ENCODE measurements at places on chromosomes 16 and 17.

DNA sequence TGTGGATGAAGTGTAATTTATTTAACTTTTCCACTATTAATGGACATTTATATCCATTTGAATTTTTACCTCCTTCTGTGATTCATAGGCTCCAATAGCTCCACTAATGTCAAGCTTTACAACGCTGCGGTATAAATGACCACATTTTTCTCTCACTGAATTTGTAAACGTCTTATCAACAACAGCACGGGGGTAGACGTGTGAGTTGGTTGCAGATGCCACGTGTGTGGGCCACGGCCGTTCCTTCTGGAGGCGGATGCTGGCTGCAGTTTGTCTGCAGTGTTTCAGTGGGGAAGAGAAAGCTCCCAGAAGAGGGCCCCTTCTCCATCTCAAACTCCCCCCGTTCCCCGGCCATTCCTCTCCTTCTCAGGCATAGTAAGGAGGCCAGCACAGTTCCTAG, 68.2 kb upstream of the XYLT1 start:
- peak; percentile 21 for DNase-seq

DNA sequence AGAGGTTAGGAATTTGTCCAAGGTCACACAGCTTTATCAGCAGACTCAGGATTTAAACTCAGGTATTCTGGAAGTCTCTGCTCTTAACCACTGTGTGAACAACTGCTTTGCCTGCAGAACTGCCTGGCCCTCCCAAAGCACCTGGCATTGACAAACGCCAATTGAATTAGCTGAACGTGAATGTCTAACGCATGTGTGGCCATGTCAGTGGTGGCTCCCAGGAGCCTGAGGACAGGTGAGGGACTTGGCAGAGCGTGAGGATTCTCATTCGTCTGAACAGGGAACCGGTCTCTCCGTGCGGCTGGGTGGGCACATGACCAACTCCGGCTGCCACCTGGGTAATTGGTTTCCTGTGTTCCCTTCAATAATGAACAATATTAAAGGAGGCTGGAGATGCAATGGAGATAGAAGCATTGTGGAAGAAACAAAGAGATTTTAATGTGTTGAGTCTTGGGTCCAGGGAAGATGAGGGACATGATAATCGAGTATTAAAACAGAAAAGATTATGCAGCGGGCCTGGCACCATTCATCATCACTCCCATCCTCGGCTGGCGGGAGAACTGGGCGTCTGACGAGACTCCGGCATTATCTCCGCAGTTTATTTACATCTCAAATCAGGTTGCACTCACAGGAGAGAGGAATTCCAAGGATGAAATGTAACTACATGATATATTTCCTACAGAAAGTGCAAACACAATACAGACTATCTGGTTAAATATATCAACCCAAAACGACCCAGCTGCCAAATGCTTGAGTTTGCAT, 113.5 kb downstream of the NPIPB5 start:
- no peak for DNase-seq

GRCh38 chr16:82761236-82761635, 134.5 kb downstream of the CDH13 start:
- peak; percentile 16 for DNase-seq

DNA sequence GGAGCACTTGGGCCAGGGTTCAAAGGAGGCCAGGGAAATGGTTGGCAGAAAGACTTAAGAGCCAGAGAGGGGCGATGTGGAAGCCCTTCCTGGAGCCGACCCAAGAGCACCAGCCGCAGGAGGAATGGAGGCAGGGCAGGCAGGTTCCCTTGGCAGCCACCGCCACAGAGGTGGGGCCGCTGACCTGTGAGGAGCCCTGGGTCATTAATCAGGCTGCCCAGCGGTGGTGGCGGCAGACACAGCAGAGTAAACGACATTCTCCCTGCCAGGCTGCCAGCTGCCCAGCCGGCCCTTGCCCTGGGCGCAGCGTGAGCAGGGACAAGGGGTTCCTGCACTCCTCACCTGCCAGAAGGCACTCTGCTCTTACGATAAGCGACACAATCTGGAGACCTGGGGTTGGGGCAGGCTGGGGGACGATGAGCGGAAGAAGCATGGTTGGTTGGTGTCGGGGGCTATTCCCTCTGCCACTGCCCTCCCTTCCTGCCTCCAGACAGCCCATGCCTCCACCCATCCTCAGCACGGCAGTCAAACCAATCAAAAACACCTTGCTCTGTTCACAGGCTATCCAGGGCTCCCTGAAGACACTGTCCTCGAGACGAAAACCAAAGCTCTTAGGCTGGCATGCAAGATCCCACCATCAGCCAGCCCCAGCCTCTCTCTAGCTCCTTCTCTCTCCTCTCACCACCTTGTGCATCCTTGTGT, 40.9 kb downstream of the PLXDC1 start:
- no peak for DNase-seq

- no peak for DNase-seq
Measured at GRCh38 chr16:24499193-24499814, 40.1 kb upstream of the RBBP6 start.

- no peak for DNase-seq
Measured at GRCh38 chr17:44642834-44643233, 13.4 kb upstream of the MEIOC start.

DNA sequence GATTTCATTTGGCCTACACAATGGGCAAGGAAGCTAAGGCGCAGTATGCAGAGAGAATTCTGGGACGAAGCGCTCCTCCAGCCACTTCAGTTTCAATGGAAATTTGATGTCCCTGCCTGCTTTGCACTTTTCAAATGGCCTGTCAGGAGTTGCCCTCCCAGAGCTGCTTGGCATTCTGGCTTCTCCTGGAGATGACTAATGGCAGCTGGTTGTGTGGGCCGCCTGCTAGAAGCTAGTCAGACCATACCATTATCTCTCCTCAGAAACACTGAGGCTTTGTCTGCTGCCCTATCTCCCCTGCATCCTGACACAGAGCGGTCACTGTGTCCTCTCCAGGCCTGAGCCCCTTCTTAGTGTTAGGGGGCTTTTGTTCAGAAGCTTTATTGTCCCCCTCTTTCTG, 180.1 kb downstream of the SPECC1 start:
- DNase-seq = no peak

- no peak for DNase-seq
Measured at GRCh38 chr16:66342294-66342900, 24.1 kb upstream of the CDH5 start.

DNA sequence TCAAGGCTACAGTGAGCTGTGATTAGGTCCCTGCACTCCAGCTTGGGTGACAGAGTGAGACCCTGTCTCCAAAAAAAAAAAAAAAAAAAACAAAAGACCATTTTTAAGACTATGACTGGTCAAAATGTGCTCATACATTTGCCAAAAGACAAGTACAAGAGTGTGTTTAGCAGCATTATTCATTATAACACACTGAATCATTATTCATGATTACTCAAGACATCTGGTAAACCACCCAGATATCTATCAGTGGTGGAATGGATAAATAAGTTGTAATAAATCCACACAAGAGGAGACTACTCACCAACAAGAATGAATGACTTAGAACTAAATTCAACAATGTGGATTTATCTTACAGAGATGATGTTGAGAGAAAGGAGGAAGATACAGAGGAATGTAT, 716.3 kb downstream of the MAF start:
- no peak for DNase-seq

GRCh38 chr16:27985981-27986380, 77.5 kb downstream of the GSG1L start:
- no peak for DNase-seq

- no peak for DNase-seq
Measured at GRCh38 chr16:89525146-89525913, 17.1 kb downstream of the SPG7 start.

DNA sequence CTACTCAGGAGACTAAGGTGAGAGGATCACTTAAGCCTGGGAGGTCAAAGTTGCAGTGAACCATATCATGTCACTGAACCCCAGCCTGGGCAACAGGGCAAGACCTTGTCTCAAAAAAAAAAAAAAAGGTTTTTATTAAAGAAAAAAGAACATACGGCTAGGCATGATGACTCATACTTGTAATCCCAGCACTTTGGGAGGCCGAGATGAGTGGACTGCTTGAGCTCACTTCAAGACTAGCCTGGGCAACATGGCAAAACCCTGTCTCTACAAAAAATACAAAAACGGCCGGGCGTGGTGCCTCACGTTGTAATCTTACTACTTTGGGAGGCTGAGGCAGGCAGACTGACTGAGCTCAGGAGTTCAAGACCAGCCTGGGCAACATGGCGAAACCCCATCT, 38.4 kb downstream of the RANBP10 start:
- DNase-seq = peak; percentile 39

- DNase-seq = no peak
Measured at GRCh38 chr17:17668775-17669579, 12.3 kb upstream of the RAI1 start.

- DNase-seq = no peak
Measured at GRCh38 chr17:17650959-17651358, 30.3 kb upstream of the RAI1 start.

- DNase-seq = no peak
Measured at GRCh38 chr17:79220201-79220712, 145.6 kb downstream of the ENGASE start.

DNA sequence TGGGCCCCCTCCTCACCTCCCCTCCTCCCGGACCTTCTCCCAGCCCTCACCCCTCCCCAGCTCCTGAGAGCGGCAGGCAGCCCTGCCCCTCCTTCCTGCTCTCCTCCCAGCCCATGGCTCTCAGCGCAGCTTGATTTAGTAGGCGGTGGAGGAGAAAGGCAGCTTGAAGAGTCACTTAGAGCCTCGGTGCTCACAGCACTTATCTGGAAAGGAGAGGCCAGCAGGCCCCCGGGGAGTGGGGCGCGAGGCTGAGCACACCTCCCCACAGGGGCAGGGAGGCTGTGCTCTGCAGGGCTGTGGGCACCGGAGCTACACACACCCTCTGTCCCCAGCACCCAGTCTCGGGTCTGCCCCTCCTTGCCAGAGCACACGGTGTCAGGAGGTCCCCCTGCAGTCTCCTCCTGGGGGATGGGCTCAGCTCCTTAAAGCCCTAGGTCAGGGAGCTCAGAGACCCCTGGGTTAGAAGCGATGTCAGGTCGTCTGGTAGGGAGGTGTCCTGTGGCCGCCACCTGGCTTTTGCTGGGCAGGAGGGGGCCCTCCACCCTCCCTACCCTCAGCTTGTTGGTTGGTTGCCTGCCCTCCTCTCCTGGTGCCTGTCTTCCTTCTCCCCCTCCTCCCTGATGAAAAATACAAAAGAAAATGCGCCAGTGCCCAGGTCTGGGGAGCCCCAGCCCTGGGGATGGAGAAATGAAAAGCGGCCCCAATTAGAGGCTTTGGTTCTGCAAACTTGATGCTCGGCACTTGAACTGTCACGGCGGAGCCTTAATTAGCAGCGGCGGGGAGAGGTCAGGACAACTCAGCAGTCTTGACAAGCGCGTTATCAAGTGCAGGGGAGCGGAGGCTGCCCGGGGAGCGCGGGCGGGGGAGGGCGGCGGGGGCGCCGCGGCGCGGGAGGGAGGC, 151.1 kb upstream of the GSE1 start:
- peak; percentile 10 for DNase-seq

DNA sequence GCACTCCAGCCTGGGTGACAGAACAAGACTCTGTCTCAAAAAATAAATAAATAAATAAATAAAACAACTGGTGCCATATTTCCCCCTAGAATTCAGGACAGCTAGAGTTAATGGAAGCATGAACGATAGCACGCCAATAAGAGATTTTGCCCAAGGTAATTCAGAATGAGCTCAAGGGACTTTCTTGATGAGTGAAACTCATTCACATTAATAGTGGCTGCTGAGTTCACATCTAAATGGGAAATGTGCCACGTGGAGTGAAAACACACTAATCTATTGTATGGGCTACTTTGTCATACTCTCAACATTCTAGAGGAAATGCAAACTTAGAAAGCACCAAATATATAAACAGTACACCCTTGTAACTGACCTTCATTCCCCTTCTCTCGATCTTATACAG, 47.4 kb upstream of the PSMD7 start:
- no peak for DNase-seq

GRCh38 chr17:48106802-48107136, 797 bp upstream of the SNX11 start:
- no peak for DNase-seq

GRCh38 chr17:76462556-76463290, 4.7 kb upstream of the AANAT start:
- no peak for DNase-seq

DNA sequence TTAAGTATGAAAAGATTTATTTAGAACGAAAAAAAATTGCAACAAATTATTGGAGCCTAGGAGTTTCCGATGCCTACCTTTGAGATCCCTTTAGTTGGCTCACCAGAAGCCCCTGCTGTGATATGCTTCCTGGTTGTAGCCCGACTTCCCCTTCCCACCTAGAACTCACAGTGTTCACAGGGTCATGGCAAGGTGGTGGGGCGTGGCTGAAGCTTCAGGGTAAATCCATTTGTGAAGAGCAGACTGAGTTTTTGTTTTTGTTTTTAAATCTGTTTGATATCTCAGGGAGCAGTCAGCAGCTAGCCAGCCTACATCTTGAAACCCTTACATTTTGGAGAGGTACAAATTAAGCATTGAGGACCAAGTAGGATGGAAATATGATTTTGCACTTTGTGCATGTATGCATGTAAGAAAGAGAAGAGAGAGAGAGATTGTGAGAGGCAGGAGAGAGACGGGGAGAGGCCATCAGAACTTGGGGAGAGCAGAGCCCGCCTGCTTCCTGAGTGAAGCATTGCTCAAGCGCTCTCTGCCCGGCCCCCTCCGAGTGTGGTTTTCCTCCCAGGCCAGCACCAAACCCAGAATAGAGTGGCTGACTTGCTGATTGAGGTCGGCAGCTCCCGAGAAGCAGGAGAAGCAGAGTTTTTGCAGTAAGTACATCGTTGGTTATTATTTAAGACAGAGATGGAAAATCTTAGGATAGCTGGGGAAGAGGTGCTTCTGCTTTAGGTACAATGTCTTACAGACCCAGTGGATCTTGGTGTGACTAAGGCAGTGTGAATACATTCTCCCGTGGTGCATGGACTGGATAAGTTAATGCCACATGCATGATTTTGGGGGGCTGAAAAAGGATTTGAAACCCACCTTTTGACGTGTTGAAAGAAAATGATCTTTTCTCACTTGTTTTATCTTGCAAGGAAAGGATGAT, 64.2 kb downstream of the SPECC1 start:
- no peak for DNase-seq

GRCh38 chr16:53519417-53520091, 16.5 kb upstream of the AKTIP start:
- DNase-seq = no peak

- no peak for DNase-seq
Measured at GRCh38 chr16:54945063-54945462, 14.4 kb downstream of the IRX5 start.

- no peak for DNase-seq
Measured at GRCh38 chr17:46818316-46818928, at the start of gene WNT3. TSS of gene WNT3 (minus strand) at chr17:46818692. CDS start at chr17:46818597, 95 bp downstream.

- no peak for DNase-seq
Measured at GRCh38 chr17:47693731-47694580, at the start of gene TBKBP1. TSS of gene TBKBP1 (plus strand) at chr17:47694161. CDS start at chr17:47696113, 1,952 bp downstream.

- no peak for DNase-seq
Measured at GRCh38 chr17:39527220-39527813, 66.0 kb downstream of the CDK12 start.
